Upper lobe of left lung (tissue), 6 donors: ENCODE measurements at places on chromosomes 4 and X.

DNA sequence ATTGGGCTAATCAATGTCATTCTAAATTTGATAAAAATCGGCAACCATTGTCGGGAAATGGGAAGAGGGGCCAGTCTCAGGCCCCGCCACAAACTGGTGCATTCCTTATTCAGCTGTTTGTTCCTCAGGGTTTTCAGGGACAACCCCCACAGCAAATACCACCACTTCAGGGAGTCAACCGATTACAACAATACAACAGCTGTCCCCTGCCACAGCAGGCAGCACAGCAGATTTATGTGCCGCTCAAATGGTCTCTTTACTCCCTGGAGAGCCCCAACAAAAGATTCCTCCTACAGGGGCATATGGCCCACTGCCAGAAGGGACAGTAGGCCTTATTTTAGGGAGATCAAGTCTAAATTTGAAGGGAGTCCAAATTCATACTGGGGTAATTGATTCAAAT, 61.8 kb downstream of the ZNF732 start:
- DNase-seq = no peak

- no peak for DNase-seq
Observed at GRCh38 chr4:54879576-54879975, 221.8 kb downstream of the KIT start.

- DNase-seq = no peak
Observed at GRCh38 chr4:15990570-15991285, 27.8 kb upstream of the FGFBP2 start.

GRCh38 chr4:132026816-132027215, 1122.3 kb upstream of the PCDH10 start:
- DNase-seq = no peak

- DNase-seq = no peak
Observed at GRCh38 chr4:1033840-1034551, 22.6 kb downstream of the FGFRL1 start.
